CD4-positive, alpha-beta T cell treated with Interferon alpha-2 for 1 hour (primary cell): ENCODE measurements at places on chromosomes 2 and 18.

GRCh38 chr2:28523902-28524301 lies 28.0 kb downstream of the PLB1 start:
- no peak for DNase-seq

DNA sequence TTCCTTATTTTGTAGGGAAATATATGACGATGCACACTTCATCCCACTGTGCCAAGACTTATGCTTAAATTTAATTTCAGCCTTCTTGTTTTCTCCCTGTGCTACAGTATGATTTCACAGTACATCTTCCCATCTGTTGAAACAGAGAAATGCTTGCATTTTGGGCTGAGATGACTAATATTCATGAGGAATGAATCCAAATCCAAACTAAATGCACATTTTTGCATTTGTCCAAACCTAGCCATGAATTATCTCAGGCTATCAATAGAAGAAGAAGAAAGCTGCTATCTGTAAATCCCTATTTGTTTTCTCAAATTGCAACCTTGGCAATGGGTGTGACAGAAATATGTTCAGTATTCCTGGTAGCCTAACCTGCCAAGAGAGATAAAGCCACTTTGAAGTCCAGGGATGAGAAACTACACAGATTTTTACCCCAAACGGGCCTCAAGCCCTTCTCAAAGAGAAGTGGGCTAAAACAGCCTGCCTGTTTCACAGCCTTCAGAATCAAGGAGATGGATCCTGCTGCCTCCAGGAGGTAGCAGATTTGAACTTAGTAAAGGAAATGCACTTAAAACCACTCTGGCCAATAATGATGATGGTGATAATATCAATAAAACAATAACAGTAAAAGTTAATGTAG lies 306.9 kb upstream of the NT5C1B start:
- DNase-seq, result no peak

DNA sequence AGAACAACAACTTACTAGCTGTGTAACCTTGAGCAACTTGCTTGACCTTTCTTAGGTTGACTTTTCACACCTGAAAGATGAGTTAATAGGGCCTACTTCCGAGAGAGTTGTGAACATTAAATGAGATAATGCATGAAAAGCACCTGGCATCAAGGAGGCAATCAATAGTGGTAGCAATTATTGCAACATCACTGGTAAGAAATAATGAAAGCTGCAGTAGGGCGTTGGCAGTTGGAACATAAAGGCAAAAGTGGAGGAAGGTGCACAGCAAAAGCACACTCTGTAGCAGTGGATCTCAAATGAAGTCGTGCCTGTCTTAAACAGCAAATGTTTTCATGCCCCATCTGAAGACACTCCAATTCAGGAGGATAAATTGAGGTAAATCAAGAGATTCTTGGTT lies 178.9 kb upstream of the VRK2 start:
- DNase-seq, result no peak

- no peak for DNase-seq
These were observed 244.6 kb upstream of the HNRNPA3 start for GRCh38 chr2:176967911-176968450.

- DNase-seq, result no peak
These were observed 128.8 kb downstream of the TTC32 start for GRCh38 chr2:19772981-19773380.

GRCh38 chr2:108923736-108924579 lies 65.1 kb downstream of the EDAR start:
- no peak for DNase-seq

DNA sequence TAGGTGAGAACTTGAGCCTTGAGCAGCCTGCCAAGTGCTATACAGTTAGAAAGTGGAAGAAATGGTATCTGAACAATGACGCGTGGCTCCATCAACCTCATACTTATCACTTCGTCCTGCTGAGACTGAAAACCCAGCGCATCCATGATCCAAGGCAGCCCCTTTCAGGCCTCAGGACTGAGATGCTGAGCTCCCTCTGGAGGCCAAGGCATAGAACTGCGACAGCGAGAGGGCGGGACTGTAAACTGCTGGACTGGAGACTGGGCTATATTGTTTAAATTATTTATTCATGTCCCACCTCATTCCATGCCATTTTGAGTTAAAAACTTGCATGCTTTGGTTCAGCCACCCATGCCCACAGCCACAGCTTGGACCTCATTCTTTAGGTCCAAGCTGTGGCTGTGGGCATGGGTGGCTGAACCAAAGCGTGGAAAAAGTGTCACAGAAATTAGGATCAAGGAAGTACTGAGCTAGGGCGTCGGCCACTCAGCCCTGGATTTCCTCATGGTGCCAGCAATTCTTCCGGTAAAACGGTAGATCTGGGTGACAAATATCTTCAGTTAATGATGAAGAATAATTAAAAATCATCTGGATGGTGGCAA lies 195.5 kb downstream of the L3MBTL4 start:
- no peak for DNase-seq
